Cerebellum (tissue), 4 donors: ENCODE measurements at places on chromosomes 4 and X.

DNA sequence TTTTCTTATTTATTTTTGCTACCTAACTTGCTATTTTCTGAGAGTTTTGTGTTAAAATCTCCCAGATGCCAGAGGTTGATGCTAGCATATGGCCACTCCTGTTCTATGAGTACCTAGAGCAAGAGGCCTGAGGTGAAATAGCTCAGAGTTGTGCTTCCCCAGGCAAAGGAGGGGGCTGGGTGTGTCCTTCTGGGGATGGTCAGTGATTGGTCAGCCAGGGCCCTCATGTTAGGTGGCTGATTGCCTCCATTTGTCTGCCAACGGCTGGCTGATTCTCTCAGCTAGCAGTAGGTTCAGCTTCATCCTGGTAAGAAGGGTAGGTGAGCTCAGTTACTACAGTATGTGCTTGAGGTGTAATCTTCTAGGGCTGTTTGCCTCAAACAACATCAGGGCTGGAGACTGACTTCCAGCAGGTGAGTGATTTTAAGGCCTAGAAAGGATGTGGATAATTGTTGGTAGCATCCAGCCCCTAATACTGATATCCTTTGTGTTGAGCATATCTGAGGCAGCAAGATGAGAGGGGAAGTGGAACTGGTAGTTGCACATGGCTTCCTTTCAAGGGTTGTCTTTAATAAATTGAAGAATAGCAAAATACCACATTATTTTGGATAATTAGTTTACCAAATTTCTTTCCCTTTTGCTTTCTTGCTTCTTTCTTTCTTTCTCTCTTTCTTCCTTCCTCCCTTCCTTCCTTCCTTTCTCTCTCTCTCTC lies 62.5 kb upstream of the RHOH start:
- no peak for DNase-seq

- DNase-seq = no peak
These were observed 53.7 kb downstream of the KDM5C start for GRCh38 chrX:53171356-53171755.

DNA sequence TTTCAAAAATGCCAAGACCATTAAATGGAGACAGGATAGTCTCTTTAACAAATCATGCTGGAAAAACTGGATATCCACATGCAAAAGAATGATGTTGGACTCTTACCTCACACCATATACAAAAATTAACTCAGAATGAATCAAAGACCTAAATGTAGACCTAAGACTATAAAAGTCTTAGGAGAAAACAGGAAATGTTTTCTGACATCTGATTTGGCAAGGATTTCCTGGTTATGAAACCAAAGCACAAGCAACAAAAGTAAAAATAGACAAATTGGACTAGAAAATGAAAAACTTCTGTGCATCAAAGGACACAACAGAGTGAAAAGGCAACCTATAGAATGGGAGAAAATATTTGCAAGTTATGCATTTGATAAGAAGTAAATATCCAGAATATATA lies 37.6 kb downstream of the ARFIP1 start:
- DNase-seq = no peak

GRCh38 chr4:2081540-2081939 lies 22.4 kb downstream of the NAT8L start:
- DNase-seq = no peak
